Smooth muscle cell of trachea (primary cell): ENCODE measurements at places on chromosomes 3 and 15. TPM values are rescaled to one million over a fixed set of nuclear protein-coding genes. Genes with fewer than 3 reads are reported as not detected.

The TUSC7 gene
- under 0.01 TPM in 1 of 2 replicates, not detected in the other for total RNA-seq

The LRRC34 gene
- 2.0 and 7.9 TPM in 2 replicates for total RNA-seq

The CDC25A gene
- 1.3 and 2.6 TPM in 2 replicates for total RNA-seq

The CCDC39 gene
- 0.15 and 0.17 TPM in 2 replicates for total RNA-seq

The GOLGA6L9 gene
- 0.99 and 1.6 TPM in 2 replicates for total RNA-seq

The WDR93 gene
- total RNA-seq = not detected in 2 replicates

The BLM gene
- 0.33 and 6.4 TPM in 2 replicates for total RNA-seq

The ROPN1 gene
- total RNA-seq = not detected in 2 replicates

The SEMA3G gene
- under 0.01 and 0.15 TPM in 2 replicates for total RNA-seq

The ACVR2B gene
- total RNA-seq = 1.8 and 2.0 TPM in 2 replicates

The MESP1 gene
- total RNA-seq = 0.29 and 0.50 TPM in 2 replicates

The ZSCAN29 gene
- 26.2 and 36.4 TPM in 2 replicates for total RNA-seq

The ST8SIA2 gene
- under 0.01 TPM in 1 of 2 replicates, not detected in the other for total RNA-seq

The DNAJB8 gene
- total RNA-seq = not detected in 2 replicates

The ITIH3 gene
- total RNA-seq = not detected in 2 replicates

The ST3GAL6 gene
- total RNA-seq = 0.87 and 0.99 TPM in 2 replicates

The RARRES1 gene
- 48.3 and 232 TPM in 2 replicates for total RNA-seq

The RAB6B gene
- total RNA-seq = 0.44 and 1.2 TPM in 2 replicates

The NANOGP8 gene
- 0.15 and 0.33 TPM in 2 replicates for total RNA-seq

The SLC2A2 gene
- not detected in 2 replicates for total RNA-seq

The MGLL gene
- total RNA-seq = 38.7 and 78.1 TPM in 2 replicates

The SCG3 gene
- not detected in 2 replicates for total RNA-seq

The ACKR4 gene
- total RNA-seq = 32.6 and 33.6 TPM in 2 replicates
